ENCODE measurements at places on chromosomes 5 and 9.

DNA sequence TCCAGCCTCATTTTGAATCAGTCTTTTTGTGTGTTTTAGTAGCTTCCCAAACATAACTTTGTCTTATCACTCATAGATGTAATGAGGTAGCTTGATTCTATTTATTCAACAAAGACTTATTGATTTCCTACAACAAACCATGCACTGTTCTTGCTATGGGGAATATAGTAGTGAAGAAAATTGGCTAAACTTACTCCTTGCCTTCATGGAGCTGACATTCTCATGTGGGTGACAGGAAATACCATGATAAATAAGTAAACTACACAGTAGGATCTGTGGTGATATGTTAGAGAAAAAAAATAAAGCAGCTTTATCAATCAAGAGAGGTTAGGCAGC, 255.7 kb upstream of the TNC start:
- DNase-seq, result no peak

DNA sequence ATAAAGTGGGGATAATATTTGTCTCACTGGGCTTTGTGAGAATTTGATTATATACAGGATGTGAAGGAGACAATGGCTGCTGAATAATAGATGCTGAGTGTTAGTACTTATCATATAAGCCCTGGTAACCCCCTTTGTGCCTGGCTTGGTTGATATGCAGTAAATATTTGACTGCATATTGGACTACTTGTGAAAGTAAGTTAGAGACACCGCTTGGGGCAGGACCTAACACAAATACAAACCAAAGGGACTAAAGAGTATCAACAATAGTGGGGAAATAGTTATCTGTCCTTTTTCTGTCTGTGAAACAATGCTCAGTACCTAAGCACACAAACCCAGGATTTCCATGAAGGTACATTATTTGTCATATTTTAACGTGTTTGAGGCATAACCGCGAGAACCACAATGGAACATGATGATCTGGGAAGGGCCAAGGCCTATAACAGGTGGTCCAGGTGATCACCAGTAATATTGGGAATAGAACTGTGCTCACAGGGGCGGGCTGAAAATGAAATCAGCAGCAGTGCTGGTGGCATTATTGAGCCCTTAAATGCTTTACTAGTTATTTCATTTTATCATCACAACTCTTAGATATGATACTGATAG, 138.2 kb upstream of the SMARCA2 start:
- no peak for DNase-seq

DNA sequence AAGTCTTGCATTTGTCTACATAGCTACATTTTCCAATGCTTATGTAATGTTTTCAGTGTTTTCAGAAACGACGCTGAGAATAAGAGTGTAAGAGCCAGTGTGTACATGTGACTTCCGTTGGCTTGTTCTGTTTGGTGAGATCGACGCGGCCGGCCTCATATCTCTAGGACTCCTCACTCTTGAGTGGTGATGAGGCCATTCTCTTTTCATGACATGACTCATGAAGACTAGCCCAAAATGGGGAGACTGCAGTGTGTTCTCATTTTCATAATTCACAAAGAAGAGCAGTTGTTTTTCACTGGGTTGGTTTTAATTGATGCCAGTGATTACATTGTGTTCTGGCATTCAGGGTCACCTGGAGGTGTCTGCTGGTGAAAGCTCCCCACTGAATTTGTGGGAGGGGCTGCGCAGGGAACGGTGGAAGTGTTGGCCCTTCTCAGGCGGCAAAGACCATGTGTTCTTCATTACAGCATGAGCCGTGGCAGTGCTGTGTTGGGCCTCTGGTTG, 131.5 kb upstream of the OTULINL start:
- no peak for DNase-seq

DNA sequence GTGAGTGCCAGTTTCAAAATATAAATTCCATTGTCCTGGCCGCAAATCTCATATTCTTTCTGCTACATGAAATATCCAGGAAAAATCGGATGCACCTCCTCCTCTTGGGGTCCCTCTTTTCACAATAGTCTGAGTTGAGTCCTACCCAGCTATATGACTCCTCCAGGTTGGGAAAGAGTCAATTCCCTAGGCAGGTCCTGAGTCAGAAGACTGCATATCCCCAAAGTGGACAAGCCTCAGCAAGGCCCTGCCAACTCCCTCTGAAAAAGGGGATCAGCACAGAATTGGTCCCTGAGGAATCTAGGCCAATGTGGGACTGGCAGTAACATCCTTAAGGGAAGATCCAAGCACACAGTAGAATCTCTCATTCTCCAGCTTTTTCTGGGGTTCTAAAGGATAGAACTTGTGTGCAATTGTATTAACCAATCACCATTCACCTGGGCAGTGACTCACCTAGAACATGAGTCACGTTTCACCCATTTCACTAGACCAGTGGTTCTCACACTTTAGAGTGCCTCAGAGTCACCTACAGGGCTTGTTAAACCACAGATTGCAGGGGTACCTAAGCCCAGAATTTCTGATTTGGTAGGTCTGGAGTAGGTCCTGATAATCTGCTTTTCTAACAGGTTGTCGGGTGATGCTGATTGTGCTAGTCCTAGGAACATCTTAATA, 44.7 kb upstream of the TMEM215 start:
- peak; percentile 15 for DNase-seq

DNA sequence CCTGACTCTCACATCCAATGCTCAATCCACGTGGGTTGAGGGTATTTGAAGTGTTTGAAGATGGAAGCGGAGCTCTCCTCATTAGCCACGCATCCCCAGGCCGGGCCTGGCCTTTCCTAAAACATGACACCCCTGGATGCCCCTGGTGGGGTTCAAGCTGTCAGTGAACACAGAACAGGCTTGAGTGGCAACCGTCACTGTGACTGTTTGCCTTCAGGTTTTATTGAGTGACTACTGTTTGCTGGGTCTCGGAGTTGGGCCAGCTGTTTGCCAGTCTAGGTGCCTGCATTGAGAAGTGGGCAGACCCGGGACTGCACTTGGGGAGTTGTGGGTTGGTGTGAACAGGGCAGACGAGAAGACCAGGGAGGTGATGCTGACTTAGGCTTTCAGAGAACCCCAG, 7.8 kb upstream of the OLFM1 start:
- DNase-seq, result no peak

- no peak for DNase-seq
These were observed 373.0 kb upstream of the MEF2C start for GRCh38 chr5:89255845-89256463.

DNA sequence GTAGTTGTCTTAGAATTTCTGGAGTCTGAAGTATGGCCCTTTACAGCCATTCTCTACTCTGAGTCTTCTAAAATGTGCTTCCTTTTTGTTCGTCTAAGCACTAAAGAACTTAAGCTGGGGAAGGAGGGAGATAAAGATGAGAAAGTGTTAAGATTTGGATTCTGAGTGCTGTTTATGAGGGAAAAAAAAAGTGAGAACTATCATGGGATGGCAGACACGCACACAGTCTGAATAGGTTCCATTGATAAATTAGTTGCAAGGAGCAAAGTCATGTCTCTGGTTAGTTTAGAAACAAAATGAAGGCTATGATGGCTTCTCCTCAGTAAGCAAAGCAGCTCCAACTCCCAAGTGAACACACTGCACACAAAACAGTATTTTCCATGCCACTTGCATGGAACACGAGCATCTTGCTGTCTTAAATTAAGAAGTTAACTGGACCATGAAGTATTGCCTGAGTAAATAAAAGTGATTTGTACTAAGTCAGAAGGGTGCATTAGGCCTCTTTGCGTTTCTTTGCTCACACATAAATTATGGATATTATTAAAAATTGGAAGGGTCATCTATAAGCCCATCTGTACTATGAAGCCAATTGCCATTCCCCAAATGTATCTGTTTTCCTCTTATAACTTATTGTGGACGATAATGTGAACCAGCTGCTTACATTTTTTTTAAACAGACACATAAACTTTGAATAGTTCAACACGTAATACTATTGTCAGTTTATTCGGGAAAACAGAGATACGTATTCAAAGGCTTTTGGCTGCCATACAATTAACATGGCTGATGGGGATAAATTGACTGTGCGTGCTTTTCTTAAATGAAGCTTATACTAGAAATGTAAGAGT, 199.3 kb downstream of the SGCD start:
- DNase-seq, result no peak

DNA sequence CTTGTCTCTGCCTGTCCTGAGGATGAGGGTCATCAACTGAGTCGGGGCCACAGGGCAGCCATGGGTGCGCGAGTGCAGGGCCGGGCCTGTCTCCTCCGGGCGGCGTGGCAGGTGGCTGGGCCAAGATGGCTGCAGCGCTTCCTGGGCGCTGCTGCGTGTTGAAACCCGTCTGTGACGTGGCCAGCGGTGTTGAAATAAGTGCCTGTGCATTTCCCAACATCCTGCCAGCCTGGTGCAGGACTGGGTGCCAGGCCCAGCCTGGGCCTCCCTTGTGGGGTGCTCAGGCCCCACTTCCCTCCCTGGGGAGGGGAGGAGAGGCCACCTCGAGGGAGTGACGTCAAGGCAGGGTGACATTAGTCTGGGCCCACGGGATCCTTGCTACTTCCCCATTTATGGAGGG, 45.5 kb downstream of the RXRA start:
- no peak for DNase-seq

DNA sequence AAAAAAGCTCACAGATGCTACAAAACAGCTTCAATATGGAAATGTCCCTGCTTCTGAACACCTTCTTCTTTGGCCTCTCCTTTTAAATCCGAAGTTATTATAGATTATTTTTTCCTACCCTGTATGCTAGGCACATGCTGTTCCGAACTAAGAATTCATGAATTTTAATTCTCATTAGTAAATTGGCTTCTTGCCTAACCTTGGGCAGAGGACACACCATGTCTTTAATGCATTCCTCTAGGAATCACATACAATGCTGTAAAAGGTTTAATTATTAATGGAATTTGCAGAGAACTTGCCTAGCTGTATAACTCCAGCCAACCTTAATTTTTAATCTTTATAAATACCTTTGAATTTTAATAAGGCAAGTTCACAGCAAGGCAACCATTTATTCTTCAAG, 234.4 kb downstream of the NTRK2 start:
- DNase-seq, result no peak

DNA sequence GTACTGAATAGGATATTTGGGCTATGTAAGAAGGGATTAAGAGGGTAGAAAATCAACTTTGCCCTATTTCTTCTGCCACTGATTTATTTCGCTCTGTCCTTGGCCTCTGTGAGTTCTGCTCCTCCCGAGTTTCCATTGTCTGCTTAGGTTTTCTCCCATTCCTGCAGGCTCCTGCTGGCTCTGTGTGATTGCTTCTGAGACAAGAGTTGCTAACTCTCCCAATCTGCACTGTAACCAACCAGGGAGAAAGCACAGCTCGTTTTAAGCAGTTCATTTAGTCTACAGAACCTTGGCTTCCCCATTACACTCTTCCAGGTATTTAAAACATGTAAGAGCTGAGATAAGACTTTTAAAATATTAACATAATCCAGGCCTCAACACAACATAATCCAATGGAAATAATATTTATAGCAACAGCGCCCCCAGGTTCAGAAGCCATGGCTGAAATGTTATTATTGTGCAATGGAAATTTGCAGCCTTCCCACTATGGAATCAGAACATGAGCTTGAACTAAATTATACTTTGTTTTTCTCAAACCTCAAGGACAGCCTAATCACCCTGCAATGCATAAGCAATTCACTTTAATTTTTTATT, 203.5 kb downstream of the ERCC6L2 start:
- no peak for DNase-seq

- peak; percentile 94 for DNase-seq
These were observed 39.8 kb downstream of the NEK6 start for GRCh38 chr9:124297551-124297901.

GRCh38 chr5:126000507-126000906, 422.7 kb upstream of the GRAMD2B start:
- no peak for DNase-seq

- no peak for DNase-seq
These were observed 14.2 kb downstream of the KLF9 start for GRCh38 chr9:70400107-70400892.
